ENCODE measurements at places on chromosomes 5 and 9. TPM values are rescaled to one million over a fixed set of nuclear protein-coding genes. Genes with fewer than 3 reads are reported as not detected.

Gene SPATA31C1
- total RNA-seq: not detected

Gene TEX48
- total RNA-seq: not detected

Gene PCDHGA1
- 0.26 TPM for total RNA-seq

Gene CXCL14
- total RNA-seq: under 0.01 TPM

Gene ARSI
- not detected for total RNA-seq

Gene SPRY4
- total RNA-seq: 4.5 TPM

Gene SLC45A2
- total RNA-seq: under 0.01 TPM

Gene QRFP
- total RNA-seq: not detected

Data from dermis microvascular lymphatic vessel endothelial cell (primary cell).